Stimulated activated naive CD4-positive, alpha-beta T cell (primary cell): ENCODE measurements at places on chromosomes 13 and 19.

GRCh38 chr13:59677966-59678814, 485.5 kb downstream of the DIAPH3 start:
- DNase-seq = no peak

DNA sequence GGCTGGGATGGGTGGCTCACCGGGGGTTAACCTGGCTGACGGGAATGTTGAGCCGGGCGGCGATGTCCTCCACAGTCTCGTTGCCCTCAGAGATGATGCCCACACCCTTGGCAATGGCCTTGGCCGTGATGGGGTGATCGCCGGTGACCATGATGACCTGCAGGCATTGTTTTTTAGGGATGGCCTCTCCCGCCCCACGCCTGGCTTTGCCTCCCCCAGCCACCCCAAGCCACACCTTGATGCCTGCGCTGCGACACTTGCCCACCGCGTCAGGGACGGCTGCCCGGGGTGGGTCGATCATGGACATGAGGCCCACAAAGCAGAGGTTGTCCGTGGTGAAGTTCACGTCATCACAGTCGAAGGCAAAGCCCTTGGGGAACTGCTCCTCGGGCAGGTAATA, 16.1 kb downstream of the ATP1A3 start:
- DNase-seq = no peak

GRCh38 chr13:67306742-67307141, 76.6 kb upstream of the PCDH9 start:
- no peak for DNase-seq

DNA sequence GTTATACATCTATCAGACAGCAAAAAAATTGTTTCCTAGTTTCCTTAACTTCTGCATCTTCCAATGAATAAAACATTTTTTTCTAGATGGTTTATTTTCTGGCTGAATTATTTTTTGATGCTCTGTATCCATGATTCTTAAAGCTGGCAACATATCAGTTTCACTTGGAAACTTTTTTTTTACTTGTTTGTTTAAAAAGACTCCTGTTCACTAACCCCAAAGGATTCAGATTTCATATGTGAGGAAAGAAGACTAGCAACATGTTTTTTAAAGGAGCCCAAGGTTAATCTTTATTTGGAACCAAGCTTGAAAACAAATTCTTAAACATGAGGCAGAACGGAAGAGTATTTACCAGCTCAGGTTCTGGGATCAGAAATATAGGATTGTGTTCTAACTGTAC, 632.3 kb downstream of the SLITRK6 start:
- DNase-seq = no peak

DNA sequence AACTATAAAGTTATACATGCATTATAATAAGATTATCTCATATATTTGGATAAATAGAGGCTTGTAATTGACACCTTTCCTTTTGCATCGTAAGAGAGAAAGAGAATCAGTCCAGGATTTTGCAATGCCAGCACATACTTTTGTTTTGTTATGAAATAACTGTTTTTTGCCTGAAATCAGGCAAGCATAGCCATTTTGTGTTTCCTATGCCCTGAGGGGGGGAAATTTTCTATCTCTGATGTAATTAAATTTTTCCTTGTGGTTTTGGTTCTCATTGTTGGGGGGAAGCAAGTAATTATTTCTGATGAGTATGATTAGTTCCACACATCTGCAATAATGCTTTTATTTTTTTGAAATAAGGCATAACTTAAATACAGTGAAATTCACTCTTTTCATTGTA, 229.4 kb downstream of the NDFIP2 start:
- DNase-seq = no peak

DNA sequence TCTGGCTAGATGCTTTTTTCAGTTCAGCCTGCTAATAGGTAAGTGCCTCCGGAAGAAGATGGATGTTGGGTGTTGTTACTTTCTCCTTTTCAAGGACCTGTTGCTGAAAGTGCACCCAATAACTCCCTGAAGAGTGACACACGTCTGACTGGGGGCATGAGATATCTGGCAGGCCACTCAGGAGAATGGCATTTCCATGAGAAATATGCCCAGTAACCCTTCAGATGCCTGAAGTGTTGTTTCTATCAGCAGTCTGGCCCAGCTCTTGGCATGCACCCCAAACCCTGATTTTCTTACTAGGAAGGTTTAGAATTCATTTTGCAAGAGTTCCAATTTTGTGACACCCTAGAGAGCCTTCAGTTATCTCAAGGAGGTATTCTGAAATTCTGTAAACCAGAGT, 71.5 kb downstream of the ARHGAP35 start:
- DNase-seq = no peak

DNA sequence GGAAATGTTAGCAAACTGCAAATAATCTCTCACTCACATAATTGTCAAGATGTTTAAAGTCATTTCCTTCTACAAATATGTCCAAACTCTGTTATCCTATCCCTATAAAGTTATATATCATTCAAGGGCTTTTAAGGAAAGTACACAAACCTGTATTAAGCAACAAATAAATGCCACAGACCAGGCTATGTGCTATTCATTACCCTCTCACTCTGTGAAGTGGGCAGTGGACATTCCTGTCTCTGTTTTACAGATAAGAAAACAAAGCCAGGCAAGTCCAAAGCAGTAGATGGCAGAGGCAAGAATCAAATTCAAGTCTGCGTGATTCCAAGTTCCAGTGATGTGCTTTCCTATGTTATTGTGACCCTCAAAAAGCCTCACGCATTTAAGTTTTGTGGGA, 140.6 kb downstream of the LHFPL6 start:
- DNase-seq = no peak

DNA sequence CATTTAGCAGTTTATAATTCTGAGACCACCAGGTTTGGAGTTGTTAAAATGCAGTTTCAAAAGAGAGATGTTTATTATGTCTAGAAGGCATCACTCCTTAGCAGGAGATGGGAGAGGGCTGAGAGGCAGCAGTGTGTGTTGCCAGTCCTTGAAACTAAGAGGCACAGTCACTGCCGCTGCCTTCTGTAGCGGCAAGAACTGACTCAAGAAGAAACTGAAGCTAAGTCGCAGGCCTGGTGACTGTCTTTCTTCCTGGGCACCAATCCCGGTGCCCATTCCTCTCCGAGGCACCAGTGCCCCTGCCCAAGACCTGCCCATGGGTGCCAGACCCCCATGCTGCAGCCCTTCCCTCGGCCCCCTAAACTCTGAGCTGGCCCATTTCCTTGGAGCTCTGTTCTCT, 20.1 kb downstream of the N4BP2L1 start:
- no peak for DNase-seq

DNA sequence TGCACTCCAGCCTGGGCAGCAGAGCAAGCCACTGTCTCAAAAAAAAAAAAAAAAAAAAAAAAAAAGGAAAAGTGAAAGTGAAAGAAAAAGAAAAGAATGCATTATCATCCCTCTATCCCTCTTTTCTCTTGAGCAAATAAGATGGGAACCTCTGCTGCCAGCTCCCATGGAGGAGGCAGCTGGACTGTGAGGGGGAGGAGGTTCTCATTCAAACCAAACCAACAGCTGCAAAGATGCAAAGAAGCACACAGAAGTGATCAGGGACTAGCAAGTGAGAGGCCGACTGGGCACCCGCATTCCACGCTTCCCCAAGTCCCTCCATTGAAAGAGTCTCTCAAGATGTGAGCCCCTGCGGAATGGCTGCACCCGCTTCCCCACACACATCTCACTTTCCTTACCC, 63.5 kb downstream of the TSHZ3 start:
- DNase-seq = no peak

- no peak for DNase-seq
Observed at GRCh38 chr13:50291611-50292010, 276.4 kb downstream of the KCNRG start.

DNA sequence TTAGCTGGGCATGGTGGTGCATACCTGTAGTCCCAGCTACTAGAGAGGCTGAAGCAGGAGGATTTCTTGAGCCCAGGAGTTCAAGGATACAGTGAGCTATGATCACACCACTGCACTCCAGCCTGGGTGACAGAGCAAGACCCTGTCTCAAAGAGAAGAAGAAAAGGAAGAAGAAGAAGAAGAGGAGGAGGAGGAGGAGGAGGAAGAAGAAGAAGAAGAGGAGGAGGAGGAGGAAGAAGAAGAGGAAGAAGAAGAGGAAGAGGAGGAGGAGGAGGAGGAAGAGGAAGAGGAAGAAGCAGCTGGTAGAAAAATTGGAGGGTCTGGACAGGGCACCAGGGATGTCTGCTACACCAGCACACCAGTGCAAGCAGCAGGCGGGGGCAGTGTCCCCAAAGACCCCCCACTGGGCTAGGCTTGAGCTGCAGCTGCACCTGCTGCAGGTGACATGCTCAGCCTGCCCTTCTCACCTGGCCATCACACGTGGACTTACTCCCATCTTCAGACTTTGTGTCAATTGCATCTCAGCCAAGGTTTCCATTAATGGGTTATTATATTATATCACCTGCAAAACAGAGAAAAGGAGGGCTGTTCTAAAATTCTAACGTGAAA, 180.9 kb upstream of the ZNF507 start:
- no peak for DNase-seq

- no peak for DNase-seq
Observed at GRCh38 chr13:92259523-92259922, 861.1 kb downstream of the GPC5 start.

GRCh38 chr13:30088312-30088855, 219.0 kb downstream of the KATNAL1 start:
- no peak for DNase-seq

- DNase-seq = no peak
Observed at GRCh38 chr13:23159205-23159759, 21.5 kb upstream of the SGCG start.

- DNase-seq = no peak
Observed at GRCh38 chr13:41942462-41943094, 18.3 kb downstream of the VWA8 start.

- no peak for DNase-seq
Observed at GRCh38 chr13:112469071-112469745, 93.1 kb downstream of the SPACA7 start.

- DNase-seq = no peak
Observed at GRCh38 chr13:54004026-54004699, 975.5 kb downstream of the OLFM4 start.

DNA sequence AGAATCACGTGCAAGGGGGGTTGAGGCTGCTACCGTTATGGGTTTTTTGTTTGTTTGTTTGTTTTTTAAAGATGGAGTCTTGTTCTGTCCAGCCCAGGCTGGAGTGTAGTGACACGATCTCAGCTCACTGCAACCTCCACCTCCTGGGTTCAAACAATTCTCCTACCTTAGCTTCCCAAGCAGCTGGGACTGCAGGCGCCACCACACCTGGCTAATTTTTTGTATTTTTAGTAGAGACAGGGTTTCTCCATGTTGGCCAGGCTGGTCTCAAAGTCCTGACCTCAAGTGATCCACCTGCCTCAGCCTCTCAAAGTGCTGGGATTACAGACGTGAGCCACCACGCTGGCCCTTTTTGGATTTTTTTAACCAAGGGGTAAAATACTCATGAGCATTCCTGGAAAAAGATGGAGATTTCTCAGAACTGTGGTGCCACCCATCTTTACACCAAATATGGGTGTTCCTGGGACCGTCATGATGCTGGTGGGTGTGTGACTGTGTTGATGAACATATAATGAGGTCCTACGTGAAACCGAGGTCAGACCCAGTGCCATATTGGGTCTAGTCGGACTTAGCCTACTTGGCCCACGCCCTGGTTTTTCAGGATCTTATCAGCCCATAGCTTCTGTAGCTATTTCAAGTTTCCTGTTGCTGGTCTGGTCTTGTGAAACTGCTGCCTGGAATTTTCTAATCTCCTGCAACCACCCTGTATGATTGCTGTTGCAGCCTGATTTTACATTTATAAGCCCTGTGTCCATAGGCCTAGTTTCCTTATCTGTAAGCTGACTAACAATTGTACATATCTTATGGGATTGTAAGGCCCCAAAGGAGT, 6.2 kb downstream of the PPP1R15A start:
- DNase-seq = no peak

DNA sequence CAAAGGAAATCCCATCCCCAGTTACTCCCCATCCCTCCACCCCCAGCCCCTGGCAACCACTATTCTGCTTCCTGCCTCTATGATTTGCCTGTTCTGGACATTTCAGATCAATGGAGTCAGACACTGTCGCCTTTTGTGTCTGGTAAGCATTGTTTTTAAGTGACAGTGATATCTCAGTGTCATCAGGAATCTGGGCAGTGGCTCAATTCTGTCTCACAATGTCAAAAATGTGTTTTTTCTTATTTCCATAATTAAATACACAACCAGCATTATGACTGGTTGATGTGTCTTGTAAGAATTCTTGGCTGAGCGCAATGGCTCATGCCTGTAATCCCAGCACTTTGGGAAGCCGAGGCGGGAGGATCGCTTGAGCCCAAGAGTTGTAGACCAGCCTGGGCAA, 20.2 kb upstream of the PGLS start:
- no peak for DNase-seq

- DNase-seq = no peak
Observed at GRCh38 chr19:46288896-46289588, 7.8 kb upstream of the HIF3A start.

GRCh38 chr19:13640611-13641010, 123.7 kb upstream of the MRI1 start:
- no peak for DNase-seq

GRCh38 chr19:306151-306900, 15.1 kb upstream of the PLPP2 start:
- DNase-seq = no peak

DNA sequence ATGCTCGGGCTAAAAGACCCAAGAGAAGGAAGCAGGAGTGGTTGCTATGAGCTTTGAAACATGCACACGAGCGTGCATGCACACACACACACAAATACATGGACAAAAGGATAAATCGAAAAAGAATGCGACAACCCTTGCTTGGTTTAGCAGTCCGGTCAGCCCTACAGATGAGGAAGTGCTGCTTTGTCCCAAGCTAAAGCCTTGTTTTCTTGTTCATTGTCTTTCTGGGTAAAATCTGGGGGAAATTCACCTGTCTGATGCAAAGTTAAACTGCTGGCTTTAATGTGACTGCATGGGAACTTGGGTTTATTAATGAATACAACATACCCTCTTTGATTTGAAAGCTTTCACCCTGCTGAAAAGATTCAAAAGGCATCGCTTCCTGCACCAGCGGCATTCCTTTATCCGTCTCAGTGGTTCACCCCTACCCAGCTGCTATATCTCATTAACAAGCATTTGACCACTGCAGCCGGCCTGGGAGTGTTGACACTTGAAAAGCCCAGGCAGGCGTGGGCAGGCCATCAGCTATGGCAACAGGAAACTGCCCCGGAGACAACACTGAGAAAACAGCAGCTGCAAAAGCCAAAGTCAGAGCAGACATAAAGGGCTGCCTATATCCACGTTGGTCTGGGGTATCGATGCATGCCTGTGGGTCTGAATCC, 301.7 kb downstream of the NDFIP2 start:
- no peak for DNase-seq
